ENCODE measurements at places on chromosomes 4 and X. TPM values are rescaled to one million over a fixed set of nuclear protein-coding genes. Genes with fewer than 3 reads are reported as not detected.

CT45A1 gene
- total RNA-seq: not detected

SPANXN3 gene
- not detected for total RNA-seq

HPSE gene
- total RNA-seq: 17.3 TPM

TAF7L gene
- total RNA-seq: not detected

SERTM2 gene
- total RNA-seq: not detected

FAM9B gene
- total RNA-seq: not detected

MFSD8 gene
- total RNA-seq: 27.4 TPM

RPL34 gene
- total RNA-seq: 1,506 TPM

CENPVL1 gene
- not detected for total RNA-seq

STPG2 gene
- not detected for total RNA-seq

F8A3 gene
- 11.9 TPM for total RNA-seq

ZDHHC15 gene
- total RNA-seq: 0.06 TPM

PDZD4 gene
- 1.1 TPM for total RNA-seq

NALF2 gene
- total RNA-seq: not detected

WWC2 gene
- total RNA-seq: 0.91 TPM

CCDC160 gene
- total RNA-seq: not detected

ARMCX6 gene
- 37.5 TPM for total RNA-seq

PAGE4 gene
- not detected for total RNA-seq

ABLIM2 gene
- 1.7 TPM for total RNA-seq

MAB21L2 gene
- not detected for total RNA-seq

NSUN7 gene
- 0.25 TPM for total RNA-seq

ESX1 gene
- total RNA-seq: not detected

All from activated naive CD8-positive, alpha-beta T cell treated with anti-CD3 and anti-CD28 coated beads, Interleukin-2, amount 10 ng/mL, durations not matched to agents 7 days and 5 days (primary cell).